HT-29 (cell line): ENCODE measurements at places on chromosomes 6 and 20. TPM values are rescaled to one million over a fixed set of nuclear protein-coding genes. Genes with fewer than 3 reads are reported as not detected.
A peak's percentile ranks its signal among the peaks of the same experiment; 100 is the strongest.

THBD gene
- not detected in 2 replicates for total RNA-seq

NR2E1 gene
- total RNA-seq, result not detected in 2 replicates

TMC2 gene
- not detected in 2 replicates for total RNA-seq

- DNase-seq, result peak; percentile 95
Observed at GRCh38 chr20:52083627-52084232, 107.8 kb downstream of the ZFP64 start.

GRCh38 chr6:84777888-84778287 lies 13.5 kb upstream of the TBX18 start:
- no peak for DNase-seq

- no peak for DNase-seq
Observed at GRCh38 chr20:37249304-37249703, 12.3 kb downstream of the GHRH start.

DNA sequence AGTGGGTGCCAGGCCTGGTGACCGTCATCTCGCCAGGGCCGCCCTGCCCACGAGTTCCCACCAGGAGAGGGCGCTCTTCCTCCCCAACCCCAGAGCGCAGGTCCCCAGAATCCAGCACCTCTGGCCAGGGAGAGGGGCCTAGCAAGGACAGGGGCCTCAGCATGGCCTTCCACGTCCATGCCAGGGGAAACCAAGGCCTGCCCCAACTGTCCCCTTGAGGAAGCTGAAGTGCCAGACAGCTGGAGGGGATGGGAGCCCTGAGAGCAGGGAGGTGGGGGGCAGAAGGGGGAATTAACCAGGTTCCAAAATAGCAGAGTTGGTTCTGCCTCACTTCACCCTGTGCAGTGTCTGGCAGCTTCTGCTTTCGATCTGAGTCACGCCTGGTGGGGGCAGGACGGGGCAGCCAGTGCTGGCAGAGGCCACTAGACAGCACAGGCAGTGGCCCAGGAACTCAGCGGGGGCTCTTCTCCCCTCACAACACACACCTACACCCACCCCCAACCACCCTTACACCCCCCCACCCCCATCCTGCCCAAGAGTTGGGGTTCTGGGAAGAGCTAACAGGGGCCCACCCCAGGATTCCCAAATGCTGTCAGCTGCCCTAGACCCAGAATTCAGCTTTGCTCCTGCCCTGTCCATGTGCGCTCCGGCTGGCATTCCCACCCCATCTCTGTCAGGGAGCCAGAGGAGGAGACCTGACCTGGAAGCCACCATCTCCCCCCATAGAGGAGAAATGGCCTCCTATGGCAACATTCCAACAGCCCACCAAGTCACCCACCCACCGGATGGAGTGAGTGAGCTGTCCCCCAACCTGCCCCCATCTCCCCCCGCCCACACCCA lies 29.2 kb downstream of the TFEB start:
- peak; percentile 62 for DNase-seq

DNA sequence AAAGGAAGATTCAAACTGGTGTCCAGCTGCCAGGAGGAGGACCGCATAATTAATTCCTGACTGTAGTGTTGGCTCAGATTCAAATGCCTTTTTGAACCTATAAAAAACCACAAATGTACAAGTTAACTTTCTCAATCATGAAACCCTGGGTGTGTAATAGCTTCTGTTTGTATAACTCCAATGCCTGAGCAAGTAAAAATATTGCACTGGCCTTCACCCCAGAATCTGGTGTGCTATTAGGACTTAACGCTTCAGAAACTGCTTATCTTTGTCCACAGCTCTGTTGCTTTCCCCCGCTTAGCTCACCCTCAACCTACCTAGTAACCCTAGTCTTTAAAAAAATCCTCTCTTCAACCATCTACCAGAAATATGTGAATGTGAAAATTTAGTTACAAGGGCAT lies 119.1 kb upstream of the MAP7 start:
- DNase-seq, result peak; percentile 86

GRCh38 chr6:44530209-44530909 lies 142.9 kb downstream of the CDC5L start:
- DNase-seq, result no peak

DNA sequence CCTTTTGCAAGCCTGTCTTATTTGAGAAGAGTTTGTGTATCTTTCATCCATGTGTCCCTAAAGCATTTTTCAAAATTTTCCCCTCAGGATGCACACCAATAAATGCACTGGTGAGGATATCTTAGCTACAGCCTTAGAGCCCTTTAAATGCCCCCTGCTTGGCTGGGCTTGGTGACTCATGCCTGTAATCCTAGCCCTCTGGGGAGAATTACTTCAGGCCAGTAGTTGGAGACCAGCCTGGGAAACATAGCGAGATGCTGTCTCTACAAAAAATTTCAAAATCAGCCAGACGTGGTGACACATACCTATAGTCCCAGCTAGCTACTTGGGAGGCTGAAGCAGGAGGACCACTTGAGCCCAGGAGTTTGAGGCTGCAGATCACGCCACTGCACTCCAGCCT lies 33.8 kb upstream of the PLCB4 start:
- DNase-seq, result no peak

DNA sequence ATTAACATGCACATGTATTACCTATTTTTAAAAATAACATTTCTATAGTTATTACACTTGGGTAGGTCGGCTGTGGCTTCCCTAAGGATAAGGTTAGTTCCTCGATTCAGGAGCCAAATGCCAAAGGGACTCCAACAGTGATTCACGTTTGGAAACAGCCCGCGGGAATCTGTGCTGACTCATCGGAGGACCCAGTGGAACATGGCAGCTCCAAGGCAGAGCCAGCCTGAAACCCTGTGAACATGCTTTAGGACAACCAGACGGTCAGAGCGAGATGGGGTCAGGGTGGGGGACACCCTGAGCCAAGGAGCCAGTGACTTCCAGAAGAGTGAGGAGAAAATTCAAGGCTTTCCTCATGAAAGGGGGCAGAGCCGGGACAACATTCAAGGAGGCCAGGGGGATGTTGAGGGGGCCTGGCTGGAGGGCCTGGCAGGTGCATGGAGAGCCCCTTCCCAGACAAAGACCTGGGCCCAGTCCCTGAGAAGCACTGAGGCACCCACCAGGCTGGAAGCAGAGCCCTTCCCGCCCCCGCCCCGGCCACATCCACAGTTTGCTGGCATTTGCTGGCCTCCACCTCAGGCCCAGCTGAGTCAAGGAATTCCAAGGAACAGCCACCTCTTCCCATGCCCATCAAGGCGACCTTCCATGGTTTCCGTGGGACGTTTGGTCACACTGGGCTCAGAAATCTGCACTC lies 133.2 kb downstream of the SNX5 start:
- no peak for DNase-seq

- DNase-seq, result no peak
Observed at GRCh38 chr6:169026175-169026574, 227.5 kb downstream of the THBS2 start.

DNA sequence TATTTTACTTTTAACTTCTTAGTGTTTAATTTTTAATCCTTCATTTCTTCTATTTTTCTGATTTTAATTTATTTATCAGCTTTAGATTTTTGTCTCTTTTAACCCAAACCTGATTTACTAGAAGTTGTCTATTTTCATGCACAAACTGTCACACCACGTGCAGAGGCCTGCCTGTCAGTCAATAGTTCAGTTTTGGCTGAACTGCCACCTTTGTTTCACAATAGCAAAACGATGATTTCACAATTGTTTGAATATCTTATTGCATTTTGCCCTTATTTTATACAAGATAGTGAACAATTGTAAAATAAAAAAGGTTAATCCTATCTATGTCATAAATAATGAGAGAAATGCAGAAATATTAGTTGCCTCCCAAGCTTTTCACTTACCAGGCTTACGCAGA lies 24.0 kb upstream of the PPP1R3G start:
- no peak for DNase-seq

DNA sequence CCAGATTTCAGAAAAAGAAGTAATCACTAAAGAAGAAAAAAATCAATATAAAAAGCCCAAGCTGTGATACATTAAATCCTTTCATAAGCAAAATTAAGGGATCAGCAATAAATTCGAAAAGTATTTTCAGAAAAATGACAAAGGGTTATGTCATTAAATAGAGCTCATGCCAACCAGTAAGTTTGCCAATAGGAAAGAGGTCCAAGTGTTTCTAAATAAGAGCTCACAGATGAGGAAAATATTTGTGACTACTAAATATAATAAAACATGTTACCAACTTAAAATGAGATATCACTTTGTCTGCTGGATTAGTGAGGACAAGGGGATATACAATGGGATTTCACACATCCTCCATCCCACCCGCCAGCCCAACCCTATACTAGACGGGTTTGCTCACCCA lies 140.3 kb upstream of the EYA4 start:
- DNase-seq, result no peak

GRCh38 chr6:124054034-124054433 lies 250.4 kb downstream of the NKAIN2 start:
- no peak for DNase-seq

GRCh38 chr6:155333414-155333813 lies 19.1 kb upstream of the TFB1M start:
- DNase-seq, result no peak

GRCh38 chr6:63458480-63459115 lies 113.7 kb upstream of the LOC128125822 start:
- DNase-seq, result peak; percentile 52
